ENCODE measurements at places on chromosomes 11 and 22.
A peak's percentile ranks its signal among the peaks of the same experiment; 100 is the strongest.

DNA sequence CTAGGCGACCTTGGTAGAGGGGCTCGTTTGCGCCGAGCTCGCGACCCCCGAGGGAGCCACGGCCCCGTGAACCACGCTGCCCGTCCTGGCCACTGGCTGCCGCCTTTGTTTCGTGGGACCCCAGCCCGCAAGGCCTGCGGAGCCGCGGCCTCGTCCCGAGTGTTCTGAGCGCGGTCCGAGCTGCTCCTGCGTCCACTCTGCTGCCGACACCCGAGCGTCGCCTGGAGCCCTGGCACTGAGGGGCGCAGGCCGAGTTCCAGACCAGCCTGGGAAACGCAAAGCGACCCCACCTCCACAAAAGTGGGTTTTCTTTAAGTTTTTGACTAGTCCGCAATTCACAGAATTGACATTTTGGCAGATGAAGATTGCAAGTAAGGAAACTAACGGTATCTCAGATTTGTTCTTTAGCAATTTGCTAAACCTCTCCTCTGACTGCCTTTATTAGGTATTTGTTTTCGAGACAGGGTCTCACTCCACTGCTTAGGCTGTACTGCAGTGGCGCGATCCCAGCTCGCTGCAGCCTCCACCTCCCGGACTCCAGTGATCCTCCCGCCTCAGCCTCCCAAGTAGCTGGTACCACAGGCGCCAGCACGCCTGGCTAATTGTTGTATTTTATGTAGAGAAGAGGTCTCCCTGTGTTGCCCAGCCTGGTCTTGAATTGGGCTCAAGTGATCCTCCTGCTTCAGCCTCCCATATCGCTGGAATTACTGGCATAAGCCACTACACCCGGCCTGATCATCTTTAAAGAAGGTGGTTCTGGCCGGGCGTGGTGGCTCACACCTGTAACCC is 879 bp upstream of the RNH1 start:
- no peak for DNase-seq

- no peak for DNase-seq
Observed at GRCh38 chr11:115333121-115333520, 171.1 kb downstream of the CADM1 start.

DNA sequence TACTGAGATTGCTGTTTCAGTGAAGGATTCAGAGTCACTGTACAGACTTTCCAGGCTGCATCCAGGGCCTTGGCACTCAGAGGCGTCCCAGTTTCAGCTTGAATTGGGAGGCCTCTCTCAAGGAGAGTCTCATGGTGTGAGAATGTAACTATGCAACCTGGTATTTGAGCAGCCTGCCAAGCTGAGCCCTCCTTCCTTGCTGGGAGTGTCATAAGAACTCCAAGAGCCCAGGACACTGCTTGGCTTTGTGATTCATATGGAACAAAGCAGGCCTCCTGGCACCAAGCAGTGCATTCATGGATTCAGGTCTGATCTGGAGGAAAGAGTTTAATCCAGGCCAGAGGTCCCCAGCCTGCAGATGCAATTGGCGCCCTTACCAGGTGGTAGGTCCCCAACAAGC is 171.7 kb downstream of the DBX1 start:
- DNase-seq = no peak

- no peak for DNase-seq
Observed at GRCh38 chr22:23035557-23036277, 34.6 kb upstream of the GNAZ start.

DNA sequence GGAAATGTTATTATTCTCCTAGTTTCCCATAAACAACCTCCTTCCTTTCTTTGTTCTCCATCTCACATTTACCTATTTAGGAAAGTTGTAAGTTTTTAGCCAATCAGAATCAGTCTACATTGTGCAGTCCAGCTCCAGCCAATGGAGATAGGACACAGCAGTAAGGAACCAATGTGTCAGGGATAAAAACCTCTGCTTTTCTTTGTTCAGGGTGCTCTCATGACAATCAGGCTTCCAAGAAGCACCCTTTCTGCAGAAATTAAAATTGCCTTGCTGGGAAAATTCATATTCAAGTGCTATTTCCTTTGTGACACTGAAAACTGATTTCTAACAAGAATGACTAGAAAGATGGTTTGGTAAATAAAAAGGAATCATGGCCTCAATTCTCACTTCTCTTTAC is 14.6 kb downstream of the SCGB2A1 start:
- DNase-seq = no peak

DNA sequence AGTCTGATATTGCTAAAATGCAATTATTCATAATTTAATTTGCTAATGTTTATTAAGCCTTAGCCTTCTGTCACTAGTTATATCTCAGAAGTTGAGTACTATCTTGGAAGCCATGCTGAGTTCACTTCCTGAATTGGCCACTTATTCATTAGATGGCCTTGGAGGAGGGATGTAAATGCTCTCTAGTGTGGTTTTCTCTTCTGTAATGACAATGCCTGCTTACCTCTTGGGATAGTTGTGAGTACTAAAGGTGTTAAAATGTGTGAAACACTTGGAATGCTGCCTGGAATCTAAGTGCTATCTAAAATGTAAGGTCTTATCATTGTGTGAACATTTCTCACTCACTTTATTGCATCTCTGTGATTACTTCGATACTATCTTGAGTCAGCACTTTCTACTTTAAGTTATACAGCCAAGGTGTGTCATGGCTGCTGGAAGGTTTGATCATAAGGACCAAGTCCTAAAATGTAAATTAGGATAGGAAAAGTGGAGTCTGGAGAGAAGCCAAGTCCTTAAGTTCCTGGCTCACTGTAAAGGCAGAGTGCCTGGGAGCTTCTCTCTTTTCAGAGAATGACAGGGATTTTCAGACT is 12.4 kb downstream of the GLYATL2 start:
- no peak for DNase-seq

DNA sequence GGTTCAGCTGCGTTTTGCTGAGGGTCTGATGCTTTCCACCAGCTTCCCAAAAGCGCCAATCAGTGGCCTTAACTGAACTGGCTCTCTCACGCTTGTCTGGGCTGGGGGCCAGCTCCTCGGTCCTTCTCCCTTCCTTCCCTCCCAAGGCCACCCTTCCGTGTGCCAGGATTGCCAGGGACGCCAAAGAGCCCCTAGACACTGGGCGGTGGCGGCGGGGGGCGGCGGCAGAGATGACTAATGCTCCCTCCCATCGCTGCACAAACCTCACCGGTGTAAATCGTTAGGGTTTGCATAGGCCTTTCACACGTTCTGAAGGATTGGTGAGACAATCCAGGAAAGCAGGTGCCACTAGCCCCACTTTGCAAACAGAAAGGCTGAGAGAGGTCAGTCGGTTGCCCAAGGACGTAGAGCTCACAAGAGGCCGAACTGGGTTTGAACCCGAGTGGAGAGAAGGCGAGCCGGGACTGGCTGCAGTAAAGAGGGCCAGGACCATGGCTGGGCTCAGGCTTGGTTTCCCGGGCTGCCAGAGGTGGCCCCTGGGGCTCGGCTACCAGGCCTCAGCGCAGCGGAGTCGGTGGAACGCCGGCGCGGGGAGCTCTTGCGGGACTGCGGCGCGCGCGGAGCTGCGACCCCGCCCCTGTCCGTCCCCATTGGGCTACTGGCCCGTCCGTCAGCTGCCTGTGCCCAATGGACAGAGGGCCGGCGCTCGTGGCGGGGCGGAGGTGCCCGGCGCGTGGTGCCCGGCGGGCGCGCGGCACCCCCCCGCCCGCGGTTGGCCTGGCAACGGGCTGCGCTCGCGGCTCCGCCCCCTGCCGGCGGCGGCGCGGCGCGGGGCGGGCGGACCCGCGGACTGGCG is 589 bp upstream of the GNAZ start:
- peak; percentile 92 for DNase-seq

DNA sequence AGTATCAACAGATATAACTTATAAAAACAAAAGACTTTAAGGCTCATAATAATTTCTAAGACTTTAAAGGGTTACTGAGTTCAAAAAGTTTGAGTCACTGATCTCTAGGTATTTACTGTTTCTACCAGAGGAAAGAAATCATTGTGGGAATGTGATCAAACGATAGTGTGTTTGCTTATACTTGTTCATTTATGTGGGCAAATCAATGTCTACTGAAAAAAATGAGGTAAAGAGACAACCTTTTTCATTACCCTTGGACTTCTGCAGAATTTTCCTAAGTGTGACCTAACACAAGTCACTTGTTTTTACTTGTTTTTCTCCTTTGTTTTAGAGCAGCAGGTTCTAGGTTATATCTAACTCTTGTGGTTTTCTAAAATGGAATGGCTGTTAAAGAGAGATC is 65.4 kb downstream of the PRR5L start:
- no peak for DNase-seq

DNA sequence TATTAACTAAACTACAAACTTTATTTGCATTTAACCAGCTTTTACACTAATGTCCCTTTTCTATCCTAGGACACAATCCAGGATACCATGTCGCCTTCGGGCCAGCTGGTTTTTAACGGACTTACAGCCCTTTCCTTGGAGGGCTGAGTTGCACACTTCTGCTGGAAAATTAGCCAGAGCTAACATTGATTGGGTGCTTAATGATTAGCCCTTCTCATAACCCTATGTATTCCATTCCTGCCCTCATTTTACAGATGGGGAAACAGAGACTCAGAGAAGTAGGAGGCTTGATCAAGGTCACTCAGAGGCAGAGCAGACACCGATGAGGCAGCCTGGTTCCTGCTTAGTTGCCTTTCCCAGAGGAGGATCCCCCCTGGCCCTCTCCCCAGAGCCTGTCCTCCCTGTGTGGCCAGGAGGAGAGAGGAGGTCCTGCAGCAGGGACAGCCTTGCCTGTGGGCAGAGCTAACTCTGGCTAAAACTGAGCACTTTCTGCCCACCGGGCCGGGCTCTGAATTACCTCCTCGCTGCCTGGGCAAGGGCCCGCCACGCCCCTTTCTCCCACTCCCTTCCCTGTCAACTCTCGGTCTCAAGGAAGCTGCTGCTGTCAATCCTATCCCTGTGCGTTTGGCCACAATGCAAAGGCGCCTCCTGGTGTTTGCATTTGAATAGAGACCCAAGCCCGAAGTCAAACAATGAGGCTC is 59.6 kb upstream of the PAX6 start:
- peak; percentile 19 for DNase-seq

DNA sequence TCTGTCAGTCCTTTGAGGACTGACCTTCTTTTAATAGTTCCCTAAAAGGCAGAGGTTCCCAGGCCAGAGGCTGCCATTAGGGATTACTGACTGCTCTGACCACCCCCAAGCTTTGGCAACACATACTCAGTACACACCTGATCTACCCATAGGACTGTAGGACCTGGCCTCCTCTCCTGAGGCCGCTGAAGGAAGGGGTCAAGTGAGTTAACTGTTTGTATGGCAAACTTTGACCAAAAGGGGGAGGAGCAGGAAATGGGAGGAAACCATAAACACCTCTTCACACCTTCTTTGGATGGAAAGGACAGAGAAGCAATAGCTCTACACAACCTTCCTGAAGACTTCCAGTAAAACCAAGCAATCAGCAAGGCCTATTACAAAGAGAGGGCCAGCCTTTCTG is 104.0 kb downstream of the APOL5 start:
- DNase-seq = no peak

DNA sequence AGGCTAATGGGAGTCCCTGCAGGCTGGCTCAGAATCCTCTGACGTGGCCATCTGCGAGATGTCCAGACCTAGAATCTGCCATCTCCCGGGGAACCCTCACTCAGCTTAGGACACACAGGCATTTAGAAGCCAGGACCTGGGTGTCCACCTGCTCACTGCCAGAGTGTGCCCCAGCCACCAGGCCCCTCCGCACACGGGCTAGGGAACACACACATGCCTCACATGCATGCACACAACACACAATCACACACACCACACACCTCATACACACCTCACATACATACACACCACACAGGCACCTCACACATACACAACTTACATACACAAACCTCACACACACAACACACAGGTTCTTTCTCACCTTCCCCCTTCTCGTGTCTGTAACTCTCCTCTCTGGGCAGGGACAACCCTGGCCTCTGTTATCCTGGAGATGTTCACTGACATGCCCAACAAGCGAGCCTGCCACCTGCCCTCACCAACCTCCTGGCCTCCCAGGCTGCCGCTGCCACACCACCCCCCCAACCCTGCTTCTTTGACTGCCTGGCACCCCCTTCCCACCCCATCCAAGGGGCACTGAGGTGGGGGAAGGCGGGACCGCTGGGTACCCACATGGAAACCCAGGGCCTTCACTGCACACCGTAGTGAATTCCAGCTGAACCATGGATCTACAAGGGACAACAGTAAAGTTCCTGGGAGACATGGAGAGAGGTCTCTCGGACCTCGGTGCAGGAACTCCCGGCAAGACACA is 38.1 kb downstream of the GNB1L start:
- DNase-seq = no peak

- no peak for DNase-seq
Observed at GRCh38 chr22:38788846-38789245, 5.1 kb downstream of the DNAL4 start.

DNA sequence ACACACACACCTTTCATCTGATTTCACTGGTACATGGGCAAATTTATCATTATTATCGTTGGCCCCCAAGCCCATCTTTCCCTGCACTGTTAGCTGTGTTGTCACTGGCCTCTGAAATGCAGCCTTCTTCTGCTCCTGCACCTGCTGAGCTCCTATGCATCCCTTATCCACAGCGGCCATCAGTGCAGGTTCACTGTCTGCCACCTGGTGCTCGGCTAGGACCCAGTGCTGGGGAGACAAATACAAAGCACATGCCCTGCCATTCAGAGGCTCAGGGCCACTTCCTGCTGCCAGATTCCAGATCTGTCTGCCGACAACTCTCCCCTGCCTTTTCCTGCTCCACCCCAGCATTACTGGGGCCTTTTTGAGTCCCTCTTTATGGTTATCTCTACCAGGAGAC is 1205.4 kb downstream of the TBC1D22A start:
- no peak for DNase-seq

DNA sequence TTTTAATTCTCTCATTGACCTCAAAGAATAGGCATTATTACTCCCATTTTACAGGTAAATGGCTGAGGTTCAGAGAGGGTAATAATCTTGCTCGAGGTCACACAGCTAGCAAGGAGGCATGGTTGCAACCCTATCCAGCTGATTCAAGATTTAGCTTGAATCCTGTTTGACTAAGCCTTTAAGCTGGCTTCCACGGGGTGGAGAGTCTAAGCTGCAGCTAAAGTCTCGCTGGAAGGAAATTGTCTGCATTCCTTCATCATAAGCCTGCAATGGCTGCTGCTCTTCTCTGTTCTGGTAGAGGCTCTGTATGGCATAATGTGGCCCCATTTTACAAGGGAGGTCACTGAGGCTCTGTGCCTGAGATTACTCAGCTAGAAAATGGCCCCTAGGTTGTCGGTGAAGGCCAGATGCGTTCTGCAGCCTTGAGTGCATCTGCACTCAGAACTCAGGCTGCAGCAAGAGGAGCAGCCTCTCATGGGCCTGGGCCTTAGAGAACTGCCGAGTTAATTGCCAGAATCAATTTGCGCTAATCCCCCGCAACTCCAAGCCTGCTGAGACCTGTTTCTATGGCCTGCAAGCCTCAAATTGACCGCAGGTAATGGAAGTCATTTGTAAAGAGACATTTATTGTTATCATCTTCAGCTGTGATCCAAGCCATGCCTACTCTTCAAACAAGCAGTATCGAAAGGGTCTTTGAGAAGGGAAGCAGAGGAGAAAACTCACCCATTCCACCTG is 44.1 kb upstream of the SEZ6L start:
- no peak for DNase-seq

GRCh38 chr22:25888399-25889054 is 146.5 kb downstream of the MYO18B start:
- DNase-seq = no peak
